ENCODE measurements at places on chromosomes 13 and 19.
A peak's percentile ranks its signal among the peaks of the same experiment; 100 is the strongest.

GRCh38 chr19:10431254-10431942, 11.1 kb downstream of the PDE4A start:
- no peak for DNase-seq

DNA sequence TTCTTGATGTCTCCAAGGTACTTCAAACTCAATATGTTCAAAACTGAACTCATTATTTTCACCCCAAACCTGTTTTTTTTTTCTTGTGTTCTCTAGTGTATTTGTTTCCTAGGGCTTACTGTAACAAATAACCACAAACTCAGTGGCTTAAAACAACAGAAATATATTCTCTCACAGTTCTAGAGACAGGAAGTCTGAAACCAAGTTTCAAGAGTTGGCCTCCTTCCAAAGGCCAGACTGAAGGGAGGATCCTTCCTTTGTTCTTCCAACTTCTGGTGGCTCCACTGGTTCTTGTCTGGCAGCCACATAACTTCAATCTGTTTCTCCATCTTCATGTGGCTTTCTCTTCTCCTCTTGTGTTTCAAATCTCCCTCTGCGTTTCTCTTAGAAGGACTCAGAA, 62.0 kb upstream of the PDCD5 start:
- DNase-seq: no peak

DNA sequence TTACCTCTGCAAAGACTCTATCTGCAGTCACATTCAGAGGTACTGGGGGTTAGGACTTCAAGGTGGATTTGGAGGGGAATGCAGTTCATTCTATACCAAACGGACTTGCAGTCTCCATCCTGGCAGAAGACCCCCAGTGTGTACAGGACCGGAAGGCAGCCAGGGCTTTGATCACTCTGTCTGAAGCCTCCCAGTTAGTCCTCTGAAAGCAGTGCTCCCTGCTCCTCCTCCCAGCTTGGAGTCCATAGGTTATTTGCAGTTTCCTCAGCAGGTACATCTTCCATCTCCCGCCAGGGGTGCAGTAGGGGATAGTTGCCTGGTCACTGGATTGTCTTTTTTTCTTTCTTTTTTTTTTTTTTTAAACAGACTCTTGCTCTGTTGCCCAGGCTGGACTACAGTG, 78.8 kb upstream of the KCTD15 start:
- no peak for DNase-seq

DNA sequence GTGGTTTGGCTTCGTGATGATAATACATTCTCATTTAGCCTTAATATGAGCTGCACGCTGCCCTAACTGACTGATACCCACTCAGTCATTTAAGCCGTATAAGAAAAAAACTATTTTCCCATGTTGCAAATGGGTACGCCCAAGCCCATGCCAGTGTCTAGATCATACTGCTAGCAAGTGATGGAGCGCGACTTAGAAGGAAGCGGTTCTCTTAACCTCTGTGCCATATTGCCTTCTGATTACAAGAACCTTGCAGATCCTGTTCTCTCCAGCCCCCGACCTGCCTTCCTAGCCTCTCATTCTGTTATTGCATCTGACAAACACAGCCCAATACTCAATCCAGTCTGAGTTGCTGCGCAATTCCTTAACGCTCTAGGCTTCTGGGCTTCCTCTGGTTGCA, 603 bp downstream of the GPALPP1 start:
- DNase-seq: no peak

DNA sequence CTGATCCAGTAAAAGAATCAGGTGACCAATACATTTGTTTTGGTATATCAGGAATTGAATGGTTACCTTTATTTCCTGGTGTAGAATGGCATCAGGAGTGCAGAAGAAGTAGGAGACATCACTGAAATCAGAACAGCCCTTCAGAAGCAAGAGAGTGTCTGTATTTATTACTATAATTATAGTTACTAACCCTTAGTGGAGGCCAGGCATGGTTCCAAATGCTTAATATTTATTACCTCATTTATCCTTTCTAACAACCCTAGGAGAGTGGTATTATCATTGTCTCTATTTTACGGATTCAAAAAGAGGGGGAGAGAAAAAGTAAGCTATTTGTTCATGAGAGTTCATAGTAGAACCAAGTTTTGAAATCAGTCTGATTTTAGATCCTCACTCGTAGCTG, 1292.9 kb downstream of the PCDH9 start:
- no peak for DNase-seq

DNA sequence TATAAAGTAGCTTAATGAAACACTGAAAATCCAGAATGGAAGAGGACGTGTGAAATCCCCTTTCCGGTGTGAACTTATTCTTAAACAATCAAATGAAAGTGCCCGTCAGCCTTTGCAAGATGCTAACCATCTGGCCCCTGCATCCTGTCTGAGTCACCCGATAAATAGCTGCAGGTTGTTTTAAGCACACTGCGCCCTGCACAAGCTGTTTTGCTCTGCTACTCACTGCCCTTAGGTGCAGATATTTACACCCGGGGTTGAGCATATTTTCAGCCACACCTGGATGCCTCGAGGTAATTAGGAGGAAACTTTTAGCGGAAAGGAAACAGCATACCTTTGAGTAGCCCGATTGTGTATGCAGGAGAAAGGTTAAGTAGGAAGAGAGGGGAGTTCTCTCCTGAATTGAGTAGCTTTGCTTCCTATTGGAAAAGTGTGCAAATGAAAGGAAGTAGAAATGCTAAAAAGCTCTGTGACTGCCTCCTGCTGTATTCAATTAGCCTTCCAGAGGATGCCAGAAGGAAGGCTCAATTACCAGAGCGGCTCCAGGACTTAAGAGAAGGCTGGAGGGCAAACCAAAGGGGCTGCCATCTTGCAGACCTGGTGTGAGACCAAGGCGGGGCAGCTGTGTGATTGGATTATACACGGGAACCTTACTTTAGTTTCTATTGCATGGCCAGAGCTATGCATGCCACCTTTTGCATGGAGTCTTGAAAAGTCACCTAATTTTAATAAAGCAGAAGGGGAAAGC, 42.5 kb downstream of the IRS2 start:
- peak; percentile 63 for DNase-seq

GRCh38 chr13:51971520-51972426, 39.5 kb downstream of the ATP7B start:
- no peak for DNase-seq

DNA sequence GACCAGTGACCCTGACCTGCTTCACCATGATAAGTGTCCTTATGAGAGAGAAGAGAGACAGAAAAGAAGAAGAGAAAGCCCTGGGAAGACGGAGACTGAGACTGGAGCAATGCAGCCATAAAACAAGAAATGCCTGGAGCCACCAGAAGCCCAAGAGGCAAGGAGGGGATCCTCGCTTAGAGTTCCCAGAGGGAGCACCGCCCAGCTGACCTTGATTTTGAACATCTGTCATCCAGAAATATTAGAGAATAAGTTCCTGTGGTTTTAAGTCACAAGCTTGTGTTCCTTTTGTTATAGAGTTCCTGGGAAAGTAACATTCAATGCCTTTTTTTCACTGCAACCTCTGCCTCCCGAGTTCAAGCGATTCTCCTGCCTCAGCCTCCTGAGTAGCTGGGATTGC, 20.2 kb downstream of the CERS1 start:
- no peak for DNase-seq

- peak; percentile 52 for DNase-seq
These were observed 21.1 kb downstream of the PRR36 start for GRCh38 chr19:7852851-7853769.

DNA sequence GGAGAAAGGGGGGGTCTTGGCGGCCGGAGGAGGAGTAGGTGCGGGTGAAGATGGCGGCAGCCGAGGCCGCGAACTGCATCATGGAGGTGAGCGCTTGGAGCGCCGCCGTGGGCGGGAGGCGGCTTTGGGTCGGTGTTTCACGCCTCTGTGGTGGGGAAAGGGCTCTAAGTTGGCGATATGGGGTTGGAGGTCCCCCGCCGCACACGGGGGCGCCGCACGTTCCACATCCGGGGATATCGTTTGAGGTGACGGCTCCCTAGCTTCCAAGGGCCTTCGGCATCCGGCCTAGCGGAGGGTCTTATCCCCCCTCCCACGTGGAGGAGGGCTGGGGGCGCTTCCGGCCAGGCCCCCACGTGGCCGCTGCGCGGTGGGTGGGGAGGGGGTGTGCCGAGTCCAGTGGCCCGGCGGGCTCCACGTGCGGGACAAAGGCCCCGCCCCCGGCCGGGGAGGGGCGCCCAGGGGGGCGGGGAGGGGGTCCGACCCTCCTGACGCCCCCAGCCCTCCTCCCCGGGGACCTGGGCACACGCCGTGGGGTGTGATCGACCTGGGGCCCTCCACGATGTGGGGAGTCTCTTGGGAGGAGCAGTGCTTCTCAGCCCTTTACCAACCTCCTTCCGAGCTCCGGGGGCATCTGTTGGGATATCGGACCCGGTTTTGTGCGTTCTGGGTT, at the start of gene PRMT1:
Gene PRMT1 (plus strand): TSS at position 41 of the 670 bp plus-strand sequence. CDS start 10 bp downstream, at position 51.
- peak; percentile 40 for DNase-seq

DNA sequence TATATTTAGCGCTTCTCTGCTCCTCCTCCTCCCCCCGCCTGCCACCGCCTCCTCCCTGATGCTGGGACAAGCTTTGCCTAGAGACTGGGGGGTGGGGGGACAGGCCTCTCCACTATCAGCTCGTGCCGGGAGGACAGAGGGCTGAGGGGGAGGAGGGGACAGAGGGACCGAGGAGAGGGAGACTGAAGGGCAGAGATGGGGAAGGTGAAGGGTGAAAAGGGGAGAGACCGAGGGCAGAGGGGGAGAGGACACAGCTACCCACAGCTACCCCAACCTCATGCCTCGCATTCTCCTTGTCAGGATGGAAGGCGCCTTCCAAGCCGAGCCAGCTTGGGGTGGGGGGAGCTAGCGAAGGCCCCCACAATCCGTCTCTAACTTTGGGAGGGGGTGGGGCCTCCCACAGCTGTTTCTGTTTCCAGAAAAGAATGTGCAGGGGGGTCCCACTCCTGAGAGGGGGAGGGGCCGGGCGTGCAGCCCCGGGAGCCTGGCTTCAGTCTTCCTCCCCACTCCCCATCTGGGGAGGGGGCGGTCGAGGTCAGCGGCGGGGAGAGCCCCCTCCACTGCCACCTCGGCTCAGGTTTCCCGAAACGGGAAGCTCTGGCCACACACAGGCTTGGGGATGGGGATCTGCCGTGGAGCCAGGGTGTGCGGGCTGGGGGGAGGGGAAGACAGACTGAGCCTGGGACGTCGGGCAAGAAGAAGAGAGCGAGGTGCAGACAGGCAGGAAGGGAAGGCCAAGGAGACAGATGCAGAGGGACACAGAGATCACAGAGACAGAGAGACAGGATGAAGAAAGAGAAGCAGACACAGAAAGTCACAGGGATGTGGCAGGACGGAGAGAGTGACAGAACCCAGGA, 1.6 kb downstream of the DACT3 start:
- DNase-seq: peak; percentile 70

DNA sequence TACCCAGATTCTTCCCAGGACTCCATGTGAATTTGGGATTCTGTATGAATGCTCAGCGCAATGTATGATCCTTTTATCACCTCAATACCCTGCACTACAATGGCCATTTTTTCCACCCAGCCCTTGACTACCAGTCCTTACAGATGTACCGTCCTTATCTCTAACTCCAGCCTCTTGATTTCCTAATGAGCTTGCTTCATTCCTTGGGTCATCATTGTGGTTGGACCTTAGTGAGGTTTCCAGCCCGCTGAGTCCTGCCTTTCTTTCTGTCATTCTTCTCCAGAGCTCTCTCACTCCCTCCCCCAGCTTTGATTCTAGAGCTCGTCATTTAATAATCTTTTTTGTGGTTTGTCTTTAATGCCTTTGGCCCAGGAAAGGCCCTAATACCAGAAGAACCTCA, 438.5 kb downstream of the ZNF536 start:
- DNase-seq: no peak
